GM12864 (cell line): ENCODE measurements at places on chromosomes 1 and 21.

- DNase-seq = no peak
Observed at GRCh38 chr1:180536821-180537372, 21.9 kb upstream of the OVAAL start.

GRCh38 chr1:214459895-214460294 is 91.5 kb downstream of the PTPN14 start:
- no peak for DNase-seq

GRCh38 chr1:63000508-63000907 is 216.6 kb downstream of the ATG4C start:
- no peak for DNase-seq

DNA sequence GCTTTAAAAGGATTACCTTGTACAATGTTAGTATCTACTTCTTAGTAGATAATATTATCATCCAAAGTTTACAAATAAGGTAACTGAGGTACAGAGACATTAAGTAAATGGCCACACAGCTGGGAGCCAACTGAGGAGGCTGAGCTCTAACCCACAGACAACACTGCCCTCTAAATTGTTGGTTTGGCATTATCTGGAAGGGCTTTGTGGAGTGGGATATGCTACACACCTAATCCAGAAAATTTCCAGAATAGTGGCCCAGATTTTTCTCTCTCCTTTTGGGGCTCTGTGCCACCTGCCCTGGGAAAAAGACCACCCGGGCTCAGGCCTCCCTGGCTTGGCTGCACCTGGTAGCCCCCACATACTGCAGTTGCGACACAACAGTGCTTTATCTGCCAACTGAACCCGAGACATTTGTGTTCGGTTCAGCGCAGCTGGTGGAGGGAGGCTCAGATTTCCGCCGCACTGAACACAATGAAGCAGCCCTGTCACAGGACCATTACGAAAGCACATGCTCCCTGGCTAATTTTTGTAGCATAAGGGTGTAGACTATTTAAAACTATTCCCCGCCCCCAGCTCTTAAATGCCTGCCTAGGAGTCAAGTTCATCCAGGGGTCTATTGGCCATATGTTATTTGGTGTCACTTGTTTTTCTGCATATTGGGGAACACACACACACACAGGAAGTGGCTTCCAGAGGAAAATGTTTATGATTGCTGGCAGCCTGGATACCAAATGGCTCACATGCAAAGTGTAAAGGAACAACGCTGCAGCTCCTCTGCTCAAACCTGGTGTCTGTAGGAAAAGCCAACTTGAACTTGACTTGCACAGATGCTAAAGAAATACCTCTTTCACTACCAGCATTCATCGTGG is 92.3 kb upstream of the ESRRG start:
- no peak for DNase-seq

DNA sequence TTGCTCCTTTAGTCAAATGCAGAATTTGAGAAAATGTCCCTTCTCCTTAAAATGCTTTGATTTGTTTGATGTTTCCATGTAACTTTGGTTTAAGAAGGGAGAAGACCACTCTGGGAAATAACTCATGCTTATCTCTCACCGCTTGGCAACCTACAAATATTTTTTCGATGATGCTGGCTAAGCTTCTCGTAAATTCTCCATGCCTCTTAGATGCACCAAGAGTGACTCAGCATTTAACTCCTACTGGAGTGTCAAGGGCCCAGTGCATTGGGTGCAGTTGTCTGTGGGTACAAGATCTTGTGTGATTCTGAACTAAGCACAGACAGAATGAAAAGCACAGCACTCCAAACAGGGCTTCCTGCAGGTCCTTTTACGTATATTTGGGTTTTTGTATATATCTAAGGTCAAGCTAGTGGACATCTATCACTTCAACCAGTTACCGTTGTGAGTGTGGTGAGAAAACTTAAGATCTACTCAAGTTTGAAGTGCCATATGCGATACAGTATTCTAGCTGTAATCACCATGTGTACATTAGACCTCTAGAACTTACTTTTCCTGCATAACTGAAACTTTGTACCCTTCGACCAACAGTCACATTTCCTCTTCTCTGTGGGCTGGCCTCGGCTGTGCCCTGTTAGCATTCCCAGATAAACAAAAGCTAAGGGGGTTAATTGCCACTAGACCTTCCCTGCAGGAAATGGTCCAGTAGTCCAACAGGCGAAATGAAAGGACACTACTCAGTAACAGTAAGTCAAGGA is 55.8 kb downstream of the COL18A1 start:
- no peak for DNase-seq

- no peak for DNase-seq
Observed at GRCh38 chr1:226033582-226033981, 28.9 kb upstream of the H3-3A start.

DNA sequence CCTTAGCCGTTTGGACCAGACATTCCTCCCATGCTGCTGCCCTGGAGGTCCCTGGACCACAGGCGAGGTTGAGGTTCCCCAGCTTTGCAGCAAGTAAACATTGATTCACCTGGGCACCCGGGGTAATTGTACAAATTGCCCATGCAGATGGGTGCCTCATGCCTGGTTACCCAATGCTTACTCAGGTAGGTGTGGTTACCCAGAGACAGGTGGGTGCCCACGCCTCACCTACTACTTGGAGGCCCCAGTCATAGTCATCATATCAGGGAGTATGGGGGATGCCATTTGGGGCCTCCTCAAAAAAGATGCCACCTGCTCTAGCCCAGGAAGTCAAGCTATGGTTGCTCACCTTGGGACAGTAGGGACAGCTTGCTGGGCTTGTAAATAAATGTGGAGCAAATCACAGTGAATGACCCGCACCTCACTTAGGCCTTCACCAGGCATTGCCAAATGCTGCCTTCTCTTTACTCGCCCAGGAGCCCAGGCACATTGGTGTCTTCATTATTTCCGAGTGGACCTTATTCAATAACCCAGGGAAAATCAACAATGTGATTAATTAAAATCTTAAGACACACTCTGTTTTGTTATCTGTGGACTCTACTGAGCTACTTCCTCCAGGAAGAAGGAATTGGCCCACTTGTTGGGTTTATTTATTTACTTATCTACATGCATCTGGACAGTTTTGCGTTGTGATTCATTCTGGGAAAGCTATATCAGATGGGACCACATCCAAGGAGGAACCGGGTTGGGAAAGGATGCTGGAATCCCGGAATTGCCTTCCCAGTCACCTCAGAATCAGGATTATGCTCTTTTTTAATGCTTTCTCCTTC is 35.6 kb upstream of the GRHL3 start:
- no peak for DNase-seq

DNA sequence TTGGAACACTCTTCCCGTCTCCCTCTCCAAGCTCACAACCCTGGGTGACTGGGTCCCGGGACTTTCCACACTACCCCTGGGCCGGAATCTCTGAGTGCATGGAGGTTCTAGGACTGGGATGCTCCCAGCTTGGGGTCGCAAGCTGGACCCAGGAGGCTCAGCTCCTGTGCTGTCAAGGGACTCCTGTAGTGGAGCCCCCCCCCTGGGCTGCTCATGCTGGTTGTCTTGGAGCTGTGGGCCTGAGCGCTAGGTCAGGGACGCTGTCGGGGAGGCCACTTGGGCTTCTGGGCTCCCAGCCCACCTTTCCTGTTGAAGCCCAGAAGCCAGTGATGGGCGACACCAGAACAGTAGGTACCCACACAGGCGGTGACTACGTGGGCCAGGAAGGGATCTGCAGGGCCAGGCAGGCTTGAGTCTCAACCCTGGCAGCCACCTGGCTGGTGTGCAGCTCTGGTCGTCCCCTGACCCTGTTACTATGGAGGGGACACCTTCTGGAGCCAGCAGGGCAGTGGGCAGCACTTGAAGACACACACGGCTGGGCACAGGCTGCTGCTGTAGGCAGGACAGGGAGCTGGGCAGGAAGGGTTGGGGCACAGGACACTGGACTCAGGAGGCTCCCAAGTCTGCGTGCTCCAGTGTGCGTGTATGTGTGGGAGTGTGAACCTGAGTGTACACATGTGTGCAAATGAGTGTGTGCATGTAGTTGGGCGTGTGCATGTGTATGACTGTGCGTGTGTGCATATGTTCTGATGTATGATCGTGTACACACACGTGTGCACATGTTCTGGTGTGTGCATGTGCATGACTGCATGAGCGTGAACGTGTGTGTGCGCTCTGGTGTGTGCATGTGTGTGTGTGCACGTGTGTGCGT is 3.0 kb downstream of the MMEL1 start:
- no peak for DNase-seq
